ENCODE measurements at places on chromosomes 1 and 21.

- no peak for DNase-seq
Measured at GRCh38 chr1:206002160-206002559, 1.0 kb downstream of the RAB7B start.

DNA sequence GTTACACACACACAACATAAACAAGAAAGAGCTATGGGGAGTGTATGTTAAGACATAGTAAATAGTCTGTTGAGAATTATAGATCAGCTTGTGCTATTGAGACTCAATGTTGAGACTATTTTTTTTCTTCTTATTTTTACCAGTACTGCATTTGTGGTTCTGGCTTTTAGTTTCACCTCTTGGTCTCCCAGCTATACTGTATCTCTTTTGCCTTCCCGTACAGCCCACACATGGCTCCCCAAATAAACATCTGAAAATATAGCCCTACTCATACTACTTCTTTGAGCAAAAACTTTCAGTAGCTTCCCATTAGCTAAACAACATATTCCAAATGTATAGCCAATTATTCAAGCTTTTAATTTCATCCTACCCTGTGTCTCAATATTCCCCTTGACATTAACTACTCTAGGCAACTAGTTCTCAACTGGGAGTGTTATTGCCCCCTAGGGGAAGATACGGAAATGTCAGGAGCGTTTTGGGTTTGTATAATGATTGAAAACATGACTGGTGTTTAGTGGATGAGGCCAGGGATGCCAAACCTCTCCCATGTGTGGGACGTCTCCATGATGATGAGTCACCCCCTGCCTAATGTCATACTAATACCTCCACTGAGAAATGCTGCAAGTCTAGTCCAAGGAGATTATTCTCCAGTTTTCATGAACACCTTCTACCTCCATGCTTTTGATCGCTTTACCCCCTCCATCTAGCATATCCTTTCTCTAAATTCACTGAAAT, 6.8 kb downstream of the RPE65 start:
- DNase-seq: peak; percentile 72

GRCh38 chr1:53682881-53683280, 56.1 kb downstream of the GLIS1 start:
- DNase-seq: no peak

- DNase-seq: peak; percentile 61
Measured at GRCh38 chr21:39048574-39048973, 134.7 kb downstream of the PSMG1 start.

DNA sequence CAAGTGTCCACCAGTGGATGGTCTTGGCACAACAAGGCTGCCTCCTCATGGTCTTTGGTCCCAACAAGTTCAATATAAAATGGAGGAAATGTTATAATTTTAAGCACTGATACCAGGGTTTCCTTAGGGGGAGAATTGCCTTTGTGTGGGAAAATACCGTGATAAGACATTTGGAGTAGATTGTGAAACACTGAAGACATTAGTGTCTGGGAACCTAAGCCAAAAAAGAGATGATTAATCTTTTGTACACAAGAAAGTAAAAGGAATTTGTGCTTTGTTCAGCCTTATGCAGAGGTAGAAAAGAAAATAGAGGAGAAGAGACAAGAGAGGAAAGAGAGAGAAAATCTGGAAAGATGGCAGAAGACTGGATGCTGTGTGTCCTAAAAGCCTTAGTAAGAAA, 36.1 kb downstream of the ST6GALNAC3 start:
- no peak for DNase-seq

DNA sequence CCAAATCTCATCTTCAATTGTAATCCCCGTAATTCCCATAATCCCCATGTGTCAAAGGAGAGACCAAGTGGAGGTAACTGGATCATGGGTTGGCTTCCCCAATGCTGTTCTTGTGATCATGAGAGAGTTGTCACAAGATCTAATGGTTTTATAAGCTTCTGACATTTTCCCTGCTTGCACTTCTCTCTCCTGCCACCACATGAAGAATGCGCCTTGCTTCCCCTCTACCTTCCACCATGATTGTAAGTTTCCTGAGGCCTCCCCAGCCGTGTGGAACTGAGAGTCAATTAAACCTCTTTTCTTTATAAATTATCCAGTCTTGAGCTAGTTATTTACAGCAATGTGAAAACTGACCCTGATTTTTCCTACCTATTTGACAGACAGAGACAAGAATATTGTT, 162.5 kb upstream of the SYT6 start:
- DNase-seq: no peak

DNA sequence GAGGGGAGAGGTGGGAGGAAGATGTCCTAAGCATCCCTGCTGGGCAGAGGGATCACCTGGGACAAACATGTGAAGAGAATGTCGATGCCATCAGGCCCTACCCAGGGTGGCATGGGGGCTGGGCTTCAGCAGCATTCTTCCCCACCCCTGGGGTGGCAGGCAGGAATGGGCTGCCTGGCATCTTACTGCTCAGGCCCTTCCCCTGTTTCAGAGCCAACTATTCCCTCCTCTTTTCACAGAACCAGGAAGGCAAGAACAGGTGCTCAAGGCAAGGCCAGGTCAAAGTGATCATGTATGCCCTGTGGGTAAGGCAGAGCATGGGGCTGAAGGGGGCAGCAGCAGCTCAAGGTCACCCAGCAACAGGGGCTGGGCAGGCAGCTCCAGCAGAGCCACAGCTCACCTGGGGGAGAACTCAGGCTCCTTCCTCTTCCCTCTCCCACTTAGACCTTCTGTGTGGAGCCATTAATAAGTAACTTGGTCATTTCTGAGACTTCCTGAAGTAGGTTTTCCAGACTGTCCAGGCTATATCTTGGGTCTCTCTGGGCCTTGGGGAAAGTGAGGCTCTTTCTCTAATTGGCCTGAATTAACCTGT, 56.4 kb downstream of the ELK4 start:
- DNase-seq: no peak

Measured in astrocyte of the hippocampus (primary cell).